ENCODE measurements at places on chromosomes 16 and 17.

DNA sequence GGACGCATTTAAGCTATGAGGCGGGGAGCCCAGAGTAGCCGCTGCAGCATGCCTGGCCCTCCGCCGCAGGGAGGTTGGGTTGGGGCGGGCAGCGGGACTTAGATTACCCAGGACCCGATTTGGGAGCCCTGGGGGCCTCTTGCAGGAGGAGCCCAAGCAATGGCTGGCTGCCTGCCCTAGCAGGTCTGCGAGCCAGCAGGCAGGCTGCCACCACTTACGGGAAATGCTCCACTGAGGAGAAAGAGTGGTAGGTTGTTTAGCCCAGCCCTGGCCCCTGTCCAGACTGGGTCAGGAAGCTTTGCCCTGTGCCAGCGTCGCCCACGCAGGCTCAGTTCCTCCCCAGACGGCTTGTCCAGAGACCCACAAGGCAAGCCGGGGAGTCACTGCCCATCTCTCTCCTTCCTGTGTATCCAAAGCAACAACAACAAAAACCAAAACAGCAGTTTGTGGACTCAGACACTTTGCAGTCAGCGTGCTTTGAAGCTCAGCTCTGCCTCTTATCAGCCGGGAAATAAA, 10.3 kb upstream of the TVP23A start:
- DNase-seq, result no peak

DNA sequence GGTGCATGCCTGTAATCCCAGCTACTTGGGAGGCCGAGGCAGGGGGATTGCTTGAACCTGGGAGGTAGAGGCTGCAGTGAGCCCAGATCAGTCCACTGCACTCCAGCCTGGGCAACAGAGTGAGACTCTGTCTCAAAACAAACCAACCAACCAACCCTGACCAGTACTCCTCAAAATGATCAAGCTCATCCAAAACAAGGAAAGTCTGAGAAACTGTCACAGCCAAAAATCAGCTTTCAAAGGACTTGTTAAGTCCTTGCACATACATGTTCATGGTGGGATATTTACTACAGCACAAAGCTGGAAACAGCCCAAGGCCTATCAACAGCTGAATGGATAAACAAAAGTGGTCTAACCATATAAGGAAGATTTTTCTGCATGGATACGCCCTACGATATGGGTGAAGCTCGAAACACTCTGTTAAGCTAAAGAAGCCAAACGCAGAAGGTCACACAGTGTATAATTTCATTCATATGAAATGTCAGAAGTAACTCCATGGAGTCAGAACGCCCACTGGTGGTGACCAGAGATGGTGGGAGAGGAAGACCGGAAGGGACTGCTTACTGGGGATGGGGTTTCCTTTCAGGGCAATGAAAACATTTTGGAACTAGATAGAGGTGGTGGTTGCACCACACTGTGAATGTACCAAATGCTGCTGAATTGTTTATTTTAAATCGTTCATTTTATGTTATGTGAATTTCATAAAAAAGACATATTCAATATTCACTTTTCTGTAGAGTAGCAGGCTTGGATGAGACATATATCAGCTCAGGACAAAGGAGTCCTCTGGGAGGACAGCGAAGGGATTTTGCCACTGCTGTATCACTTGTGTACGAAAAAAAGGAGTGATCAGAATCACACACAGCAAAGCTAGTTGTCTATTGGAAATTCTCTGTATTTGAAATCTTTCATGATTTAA, 17.7 kb downstream of the CCL17 start:
- DNase-seq, result no peak

GRCh38 chr17:34517406-34517805, 62.0 kb upstream of the TMEM132E start:
- no peak for DNase-seq

GRCh38 chr17:57040571-57040970, 44.5 kb upstream of the AKAP1 start:
- DNase-seq, result no peak

DNA sequence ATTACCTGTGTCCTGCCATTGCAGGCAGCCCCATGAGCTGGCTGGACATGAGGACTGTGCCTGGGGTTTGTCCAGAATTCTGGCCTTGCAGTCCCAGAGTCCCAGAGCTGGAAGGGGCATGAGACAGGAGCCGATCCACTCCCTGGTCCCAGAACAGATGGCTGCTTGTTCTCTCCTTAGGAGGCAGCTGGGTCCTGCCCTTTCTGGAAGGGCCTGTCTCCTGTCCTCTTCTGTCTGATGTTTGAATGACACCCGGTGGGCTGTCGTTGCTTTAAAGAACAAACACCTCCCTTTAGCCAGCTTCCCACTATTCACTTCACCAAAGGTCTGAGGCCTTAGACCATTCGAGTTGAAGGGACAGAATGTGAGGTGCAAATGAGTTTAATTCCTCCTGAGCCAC, 63.8 kb downstream of the RAP1GAP2 start:
- DNase-seq, result no peak
